Hippocampal formation (tissue), 2 donors: ENCODE measurements at places on chromosomes 12 and 14.
A peak's percentile ranks its signal among the peaks of the same experiment; 100 is the strongest.

DNA sequence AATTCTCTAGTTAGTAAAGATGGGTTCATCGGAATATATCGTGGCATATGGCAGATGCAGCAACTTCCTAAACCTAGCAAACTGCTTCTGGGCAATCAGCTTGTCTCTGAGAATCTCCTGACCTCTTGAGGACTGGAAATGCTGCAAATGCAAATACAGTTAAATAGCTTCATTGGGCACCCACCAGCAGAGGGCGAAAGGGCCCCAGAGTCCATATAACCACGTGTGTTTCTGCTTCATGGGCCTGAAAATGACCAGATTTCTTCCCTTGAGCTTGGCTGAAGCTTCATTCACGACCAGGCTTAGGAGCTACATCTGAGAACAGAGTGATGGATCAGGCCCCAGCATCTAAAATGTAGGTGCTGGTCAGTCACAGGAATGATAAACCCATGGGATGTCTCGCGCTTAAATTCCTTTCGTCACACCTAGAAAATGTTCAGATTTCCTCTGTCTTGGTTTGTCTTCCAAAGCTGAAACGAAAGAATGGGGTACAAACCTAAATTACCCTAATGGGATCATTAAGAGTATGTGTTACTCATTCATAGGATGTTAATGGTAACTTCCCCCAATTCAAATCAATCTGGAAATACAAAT, 1482.5 kb upstream of the TMEM132C start:
- DNase-seq, result peak; percentile 8

GRCh38 chr14:92986254-92987147, 63.6 kb downstream of the CHGA start:
- no peak for DNase-seq

GRCh38 chr12:54294152-54294952, 6.5 kb downstream of the NFE2 start:
- peak; percentile 34 for DNase-seq

DNA sequence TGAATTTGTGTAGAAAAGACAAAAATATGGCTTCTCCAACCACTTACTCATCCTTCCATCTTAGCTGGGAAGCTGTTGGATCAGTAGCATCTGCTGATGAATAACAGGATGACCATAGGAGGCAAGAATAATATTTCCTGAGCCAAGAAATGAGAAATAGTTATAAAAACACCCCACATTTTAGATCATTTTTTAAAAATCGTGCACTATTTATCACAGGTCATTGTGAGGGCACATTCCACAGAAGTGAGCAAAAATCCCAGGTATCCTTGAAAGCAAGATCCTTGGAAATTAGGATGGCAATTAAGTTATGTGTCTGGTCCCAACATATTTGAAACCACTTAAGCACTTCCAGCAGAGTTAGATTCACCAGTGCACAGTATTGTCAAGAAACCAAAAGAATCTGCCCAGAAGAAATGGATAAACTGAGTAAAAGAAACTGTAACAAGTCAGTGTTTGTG, 8.4 kb downstream of the FAR2 start:
- no peak for DNase-seq

DNA sequence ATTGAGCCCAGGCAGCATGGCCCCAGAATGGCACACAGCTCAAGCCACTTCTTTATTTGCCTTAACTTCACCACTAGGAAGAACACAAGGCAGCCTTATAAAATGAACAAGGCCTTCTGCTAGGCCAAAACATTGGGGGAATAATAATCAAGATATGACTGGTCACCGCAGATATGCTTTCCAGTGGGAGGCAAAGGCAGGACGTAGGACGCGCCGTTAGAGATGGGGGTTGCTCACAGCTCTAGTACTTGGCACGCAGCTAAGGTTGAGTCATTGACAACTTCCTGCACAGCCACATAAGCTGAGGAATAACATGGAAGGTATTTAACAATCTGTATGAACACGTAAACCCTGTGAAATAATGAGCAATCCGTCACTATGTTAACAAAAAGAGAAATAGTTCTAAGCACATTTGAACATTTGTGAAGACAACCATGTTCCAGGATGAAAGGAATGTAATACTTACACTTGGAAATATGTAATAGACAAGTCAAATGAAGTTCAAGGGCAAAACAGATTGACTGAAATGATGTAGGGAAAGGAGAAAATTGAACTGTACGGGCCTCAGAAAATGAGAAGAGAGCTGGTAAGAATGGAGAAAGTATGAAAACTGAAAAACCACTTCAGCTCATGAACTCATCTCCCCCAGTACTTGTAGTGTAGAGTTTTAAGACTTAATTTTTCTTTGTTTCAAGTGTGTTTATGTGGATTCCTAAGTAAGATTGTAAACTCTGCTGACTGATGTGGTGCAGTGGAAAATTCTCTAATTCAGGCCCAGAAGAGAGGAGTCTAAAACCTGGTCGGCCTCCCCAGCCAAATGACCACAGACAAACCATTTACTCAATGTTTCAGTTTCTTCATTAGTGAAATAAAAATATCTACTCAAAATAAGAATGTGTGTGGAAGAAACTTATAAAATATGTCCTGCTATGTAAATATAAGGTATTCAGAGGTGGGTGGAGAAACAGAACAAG, 59.3 kb upstream of the CCDC91 start:
- no peak for DNase-seq

DNA sequence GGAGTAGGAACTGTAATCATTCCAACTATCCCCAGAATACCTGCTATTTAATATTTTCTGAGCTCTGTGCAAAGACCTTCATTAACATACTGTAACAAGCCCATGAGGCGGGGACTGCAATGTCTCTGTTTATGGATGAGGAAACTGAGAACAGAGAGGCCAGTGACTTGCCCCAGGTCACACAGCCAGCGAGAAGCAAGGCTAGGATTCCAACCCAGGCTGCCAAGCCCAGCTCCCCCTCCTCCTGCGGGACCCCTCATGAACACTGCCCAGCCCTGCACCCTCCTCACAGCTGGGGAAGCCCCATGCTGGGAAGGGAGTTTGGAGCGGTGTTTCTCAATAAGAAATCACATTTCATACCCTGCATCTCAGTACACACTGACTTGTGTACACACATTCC, 10.9 kb downstream of the HVCN1 start:
- no peak for DNase-seq

DNA sequence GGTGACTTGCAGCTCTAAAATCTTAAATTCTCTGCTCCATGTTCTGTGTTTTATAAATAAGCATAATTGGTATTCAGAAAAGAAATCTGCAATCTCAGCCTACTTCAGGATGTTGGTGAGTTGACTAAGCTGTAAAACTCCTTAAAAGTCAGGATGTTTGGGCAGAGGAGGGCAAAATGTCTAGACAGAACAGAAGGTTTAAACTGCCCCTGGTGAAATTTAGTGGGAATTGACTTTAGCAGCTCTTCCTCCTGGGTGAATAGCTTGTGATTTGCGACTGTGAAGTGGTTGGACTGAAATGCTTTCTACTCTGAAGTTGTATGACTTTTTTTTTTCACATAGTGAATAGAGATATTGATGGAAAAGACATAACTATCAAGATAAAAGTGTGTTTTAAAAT, 85.8 kb downstream of the CAND1 start:
- no peak for DNase-seq

DNA sequence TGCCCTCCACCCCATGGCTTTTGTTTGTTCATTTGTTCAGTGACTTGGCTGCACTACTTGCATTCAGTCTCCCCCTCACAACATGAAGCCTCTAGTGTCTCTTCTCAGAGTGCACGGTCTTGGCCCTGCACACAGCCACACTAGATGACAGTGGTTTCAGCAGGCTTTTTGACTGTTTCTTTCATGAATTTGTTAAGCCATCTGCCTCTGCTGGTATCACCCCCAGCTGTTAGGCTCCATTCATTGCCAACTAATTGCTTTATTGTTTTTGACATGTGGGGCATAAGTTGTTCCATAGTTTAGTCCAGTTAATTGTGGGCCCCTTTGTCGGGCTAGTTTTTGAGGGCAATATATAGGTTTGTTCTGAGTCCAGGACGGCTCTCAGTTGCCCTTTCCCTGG, 18.8 kb downstream of the OS9 start:
- DNase-seq, result peak; percentile 6

DNA sequence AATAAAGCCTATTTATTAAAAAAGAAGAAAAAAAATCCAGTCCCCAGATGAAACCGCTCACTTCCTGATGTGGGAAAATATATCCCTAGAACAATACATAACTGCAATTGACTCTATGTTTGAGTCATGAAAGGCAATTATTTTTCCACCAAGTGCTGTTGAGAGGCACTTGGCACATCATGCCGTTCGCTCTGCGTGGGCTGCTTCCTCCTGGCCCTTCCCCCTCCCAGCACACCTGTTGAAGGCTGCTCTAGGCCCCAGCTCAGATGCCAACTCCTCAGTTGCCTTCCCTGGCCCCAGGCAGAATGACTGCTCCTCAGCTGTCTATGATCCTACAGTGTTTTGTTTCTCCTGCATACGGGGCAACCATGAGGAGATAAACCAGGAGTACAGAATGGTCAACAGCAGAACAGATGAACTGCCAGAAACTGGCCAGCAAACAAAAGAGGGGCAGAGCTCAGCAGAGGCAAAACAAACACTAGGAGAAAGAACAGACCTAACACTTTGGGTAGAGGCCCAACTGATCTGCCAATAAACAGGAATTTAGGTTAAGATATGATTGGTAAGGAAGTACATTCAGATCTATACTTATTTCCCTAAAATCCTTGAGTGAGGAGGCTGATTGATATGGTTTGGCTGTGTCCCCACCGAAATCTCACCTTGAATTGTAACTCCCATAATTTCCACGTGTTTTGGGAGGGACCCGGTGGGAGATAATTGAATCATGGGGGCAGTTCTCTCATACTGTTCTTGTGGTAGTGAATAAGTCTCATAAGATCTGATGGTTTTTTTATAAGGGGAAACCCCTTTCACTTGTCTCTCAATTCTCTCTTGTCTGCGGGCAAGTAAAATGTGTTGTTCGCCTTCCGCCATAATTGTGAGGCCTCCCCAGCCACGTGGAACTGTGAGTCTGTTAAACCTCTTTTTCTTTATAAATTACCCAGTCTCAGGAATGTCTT, 58.6 kb downstream of the SLC38A1 start:
- no peak for DNase-seq

- no peak for DNase-seq
These were observed 67.6 kb downstream of the RALGAPA1 start for GRCh38 chr14:35741345-35742031.

DNA sequence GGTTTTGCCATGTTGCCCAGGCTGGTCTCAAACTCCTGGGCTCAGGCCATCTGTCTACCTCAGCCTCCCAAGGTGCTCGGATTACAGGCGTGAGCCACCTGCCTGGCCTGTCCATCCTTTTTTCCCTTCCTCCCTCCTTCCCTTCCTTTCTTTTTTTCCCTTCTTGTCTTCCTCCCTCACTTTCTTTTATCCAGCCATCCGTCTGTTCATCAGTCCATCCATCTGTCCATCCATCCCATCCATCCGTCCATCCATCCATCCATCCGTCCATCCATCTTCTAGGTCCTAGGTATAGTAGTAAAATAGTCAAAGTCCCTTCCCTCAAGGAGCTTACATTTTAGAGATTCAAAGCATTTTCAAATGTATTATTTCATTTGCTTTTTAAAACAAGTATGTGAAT, 56.8 kb downstream of the CRADD start:
- no peak for DNase-seq

- no peak for DNase-seq
These were observed 436.3 kb downstream of the DPF3 start for GRCh38 chr14:72457641-72458040.

- DNase-seq, result no peak
These were observed 90.3 kb downstream of the RFX4 start for GRCh38 chr12:106673141-106673540.

DNA sequence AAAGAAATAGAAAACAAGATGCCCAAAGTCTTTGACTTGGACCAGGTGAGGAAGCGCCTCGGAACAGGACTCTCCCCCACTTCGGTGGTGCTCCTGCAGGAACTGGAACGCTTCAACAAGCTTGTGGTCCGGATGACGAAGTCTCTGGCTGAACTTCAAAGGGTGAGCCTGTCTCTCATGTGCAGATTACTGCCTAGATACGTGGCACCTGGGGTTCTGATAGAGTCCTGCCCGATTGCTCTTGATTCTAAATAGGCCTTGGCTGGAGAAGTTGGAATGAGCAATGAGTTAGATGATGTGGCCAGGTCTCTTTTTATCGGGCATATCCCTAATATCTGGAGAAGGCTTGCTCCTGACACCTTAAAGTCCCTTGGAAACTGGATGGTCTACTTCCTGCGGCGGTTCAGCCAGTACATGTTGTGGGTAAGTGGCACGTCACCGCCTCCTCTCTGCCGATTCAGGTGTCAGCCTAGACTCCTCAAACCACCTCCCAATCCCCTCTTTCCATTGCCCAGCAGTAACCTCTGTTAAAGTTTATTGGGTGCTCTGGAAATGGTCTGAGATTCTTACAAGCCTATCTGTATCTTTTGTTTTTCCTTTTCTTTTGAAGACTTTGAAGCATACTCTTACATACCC, 40.8 kb downstream of the CCDC92 start:
- DNase-seq, result no peak

DNA sequence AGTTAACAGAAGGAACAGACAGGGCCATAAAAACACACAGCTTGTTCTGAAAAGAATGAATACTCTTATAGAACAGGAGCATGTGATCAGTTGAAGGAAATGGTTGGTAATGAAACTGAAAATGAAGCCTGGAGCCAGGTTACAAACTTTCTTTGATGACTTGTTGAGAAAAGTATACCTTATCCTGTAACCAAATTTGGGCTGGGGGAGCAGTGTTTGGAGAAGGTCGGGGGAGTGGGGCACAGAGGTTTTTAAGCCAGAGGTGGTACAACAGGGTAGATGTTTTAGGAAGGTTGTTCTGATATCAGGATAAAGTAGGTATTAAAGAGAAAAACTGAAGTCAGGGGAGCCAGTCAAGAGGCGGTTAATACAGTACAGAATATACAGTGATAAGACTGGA, 8.2 kb downstream of the GOLT1B start:
- no peak for DNase-seq
